H1 (cell line): ENCODE measurements at places on chromosomes 5 and 9. TPM values are rescaled to one million over a fixed set of nuclear protein-coding genes. Genes with fewer than 3 reads are reported as not detected.

DNA sequence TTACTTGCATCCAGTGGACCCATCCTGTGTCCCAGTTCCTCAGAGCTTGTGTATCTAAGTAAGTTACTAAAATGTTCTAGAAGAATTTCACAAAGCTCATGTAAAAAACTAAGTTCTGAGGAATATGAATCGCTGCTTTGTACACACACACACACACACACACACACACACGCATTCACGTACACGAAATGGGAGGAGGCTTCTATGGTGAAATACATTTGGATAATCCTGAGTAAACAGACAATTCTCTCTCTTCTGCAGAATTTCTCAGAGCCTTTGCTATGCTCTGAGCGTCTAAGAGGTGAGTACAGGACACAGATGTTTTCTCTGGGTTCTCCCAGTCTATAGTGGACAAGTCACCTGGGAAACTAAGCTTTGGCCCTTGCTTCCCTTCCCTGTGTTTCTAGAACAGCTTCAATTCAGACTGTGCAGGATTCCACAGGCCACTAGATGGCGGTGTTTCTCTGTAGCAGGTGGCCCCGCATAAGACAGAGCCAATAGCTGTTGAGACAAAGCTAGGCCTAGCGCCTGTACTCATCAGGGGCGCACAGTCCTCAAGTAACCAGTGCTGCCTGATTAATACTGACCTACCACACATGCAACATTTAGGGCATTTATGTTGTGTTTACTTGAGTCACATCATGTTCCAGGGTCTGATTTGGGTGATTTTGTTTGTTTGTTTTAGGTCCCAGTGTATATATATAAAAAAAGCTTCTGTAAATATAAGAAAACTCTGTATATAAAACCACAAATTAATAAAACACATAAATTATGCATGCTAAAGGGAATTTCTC is 114.8 kb downstream of the LIFR start:
- no peaks in the 10 kb centered on the region for H3K4me1 ChIP-seq
- no peak overlapping the region for H3K27ac ChIP-seq
- no peak overlapping the region for H3K4me3 ChIP-seq
- peak; percentile 89 for DNase-seq

DNA sequence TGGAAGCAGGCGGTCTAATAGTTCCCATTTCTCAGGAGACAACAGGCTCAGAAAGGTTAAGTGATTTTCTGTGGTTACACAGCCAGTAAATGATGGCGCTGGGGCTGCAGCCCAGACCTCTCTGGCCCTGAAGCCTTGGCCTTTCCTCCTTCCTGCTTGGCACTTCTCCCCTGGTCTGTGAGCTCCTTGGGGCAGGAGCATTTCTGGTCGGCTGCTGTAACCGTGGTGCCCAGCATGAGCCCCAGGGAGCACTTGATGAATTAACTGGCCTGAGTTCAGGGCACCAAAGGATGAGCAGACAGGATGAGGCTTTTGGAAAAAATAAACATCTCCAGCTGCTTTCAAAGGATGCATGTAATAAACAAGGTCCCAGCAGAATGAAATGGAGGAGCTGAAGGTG is 30.2 kb downstream of the CDHR2 start:
- DNase-seq, result no peak
- no peak overlapping the region for H3K4me3 ChIP-seq
- H3K36me3 ChIP-seq, result no peaks in the 10 kb centered on the region
- H3K27ac ChIP-seq, result no peak overlapping the region
- H3K4me1 ChIP-seq, result no peaks in the 10 kb centered on the region

GRCh38 chr9:80954521-80954920 is 734.8 kb downstream of the TLE1 start:
- no peak overlapping the region for H3K4me3 ChIP-seq
- no peak for DNase-seq
- H3K27ac ChIP-seq, result no peak overlapping the region

DNA sequence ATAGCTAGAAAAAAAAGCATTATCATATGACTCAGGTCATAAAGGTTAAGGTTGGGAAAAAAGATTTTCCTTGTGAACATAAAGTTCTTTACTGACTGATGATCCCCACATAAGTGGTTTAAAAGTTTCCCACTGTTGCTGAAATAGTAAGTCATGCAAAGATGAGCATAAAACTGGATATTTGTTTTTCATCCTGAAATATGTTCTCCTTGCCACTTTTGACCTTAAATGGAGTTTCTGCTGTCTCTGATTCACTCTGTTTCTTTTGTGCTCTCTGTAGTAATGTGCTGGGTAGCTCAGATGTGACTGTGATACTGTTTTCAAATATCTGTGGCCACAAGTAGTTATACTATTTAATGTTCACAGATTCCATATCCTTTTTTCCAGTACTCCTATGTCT is 162.5 kb upstream of the GAS1 start:
- H3K27me3 ChIP-seq, result no peaks in the 10 kb centered on the region
- H3K4me3 ChIP-seq, result no peak overlapping the region
- H3K36me3 ChIP-seq, result no peaks in the 10 kb centered on the region
- H3K27ac ChIP-seq, result no peak overlapping the region
- no peaks in the 10 kb centered on the region for H3K4me1 ChIP-seq

DNA sequence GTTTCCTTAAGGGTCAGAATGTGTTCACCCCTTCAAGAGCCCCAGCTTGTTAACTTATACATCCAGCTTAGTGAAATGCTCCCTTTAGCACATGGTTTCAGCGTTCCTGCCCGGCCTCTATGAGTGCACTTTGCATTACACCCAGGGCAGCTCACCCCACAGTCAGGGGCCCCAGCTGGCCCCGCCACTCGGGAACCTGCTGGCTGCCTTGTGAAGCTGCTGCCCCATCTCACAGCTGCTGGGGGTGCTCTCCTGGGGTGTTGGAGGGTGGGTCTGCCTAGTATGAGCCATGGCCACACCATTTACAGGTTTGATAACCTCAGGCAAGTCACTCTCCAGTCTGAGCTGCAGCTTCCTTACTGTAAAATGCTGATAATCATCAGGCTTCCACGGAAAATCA is 32.2 kb downstream of the HRH2 start:
- no peak overlapping the region for H3K4me3 ChIP-seq
- H3K27me3 ChIP-seq, result no peaks in the 10 kb centered on the region
- no peaks in the 10 kb centered on the region for H3K36me3 ChIP-seq
- DNase-seq, result no peak

Gene HAPLN1
- 1.3 and 2.1 TPM in 2 replicates for total RNA-seq

- no peak for DNase-seq
- H3K36me3 ChIP-seq, result no peaks in the 10 kb centered on the region
- no peak overlapping the region for H3K27ac ChIP-seq
These were observed 124.3 kb upstream of the NR3C1 start for GRCh38 chr5:143527808-143528207.

- H3K36me3 ChIP-seq, result no peaks in the 10 kb centered on the region
- H3K4me3 ChIP-seq, result no peak overlapping the region
- H3K4me1 ChIP-seq, result peaks cover 2% of the 10 kb centered on the region
- peaks cover 6% of the 10 kb centered on the region; the same call in 1 of the 2 replicates for H3K27me3 ChIP-seq
These were observed 4.8 kb upstream of the SLC2A8 start for GRCh38 chr9:127392166-127392565.

DNA sequence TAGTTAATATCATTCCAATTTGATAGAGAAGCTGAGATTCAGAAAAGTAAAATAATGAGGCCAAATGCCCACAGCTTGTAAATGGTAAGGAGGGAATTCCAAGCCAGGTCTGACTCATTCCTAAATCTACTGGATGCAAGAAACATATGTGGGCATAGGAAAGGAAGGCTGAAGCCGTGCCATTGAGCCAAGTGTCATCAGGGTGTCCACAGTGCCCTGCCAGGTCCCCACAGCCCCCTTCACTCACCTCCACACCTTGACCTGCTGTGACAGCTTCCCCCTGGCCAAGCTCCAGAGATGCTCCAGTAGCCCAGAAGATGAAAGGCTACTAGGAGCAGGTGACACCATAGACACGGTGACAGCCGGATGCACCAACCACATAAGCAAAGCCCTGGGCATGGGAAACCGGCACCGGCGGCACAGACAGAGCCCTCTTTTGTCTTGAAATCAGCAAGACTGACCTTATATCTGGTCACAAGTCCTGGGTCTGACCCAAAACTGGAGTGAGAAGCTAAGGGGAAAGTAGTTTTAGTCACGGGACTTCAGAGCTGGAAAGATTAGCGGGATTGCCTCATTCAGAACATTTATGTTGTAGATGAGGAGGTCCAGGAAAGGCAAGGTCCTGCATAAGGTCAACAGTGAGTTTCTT is 20.1 kb upstream of the FAT2 start:
- no peaks in the 10 kb centered on the region for H3K27me3 ChIP-seq
- H3K4me1 ChIP-seq, result 0 out of 2 replicates have a peak, but pooled peaks cover 3% of the 10 kb centered on the region
- DNase-seq, result no peak
- no peaks in the 10 kb centered on the region for H3K36me3 ChIP-seq
- no peak overlapping the region for H3K4me3 ChIP-seq

Gene POLK
- total RNA-seq, result 7.7 and 9.0 TPM in 2 replicates

Gene ENC1
- 9.5 and 13.2 TPM in 2 replicates for total RNA-seq

DNA sequence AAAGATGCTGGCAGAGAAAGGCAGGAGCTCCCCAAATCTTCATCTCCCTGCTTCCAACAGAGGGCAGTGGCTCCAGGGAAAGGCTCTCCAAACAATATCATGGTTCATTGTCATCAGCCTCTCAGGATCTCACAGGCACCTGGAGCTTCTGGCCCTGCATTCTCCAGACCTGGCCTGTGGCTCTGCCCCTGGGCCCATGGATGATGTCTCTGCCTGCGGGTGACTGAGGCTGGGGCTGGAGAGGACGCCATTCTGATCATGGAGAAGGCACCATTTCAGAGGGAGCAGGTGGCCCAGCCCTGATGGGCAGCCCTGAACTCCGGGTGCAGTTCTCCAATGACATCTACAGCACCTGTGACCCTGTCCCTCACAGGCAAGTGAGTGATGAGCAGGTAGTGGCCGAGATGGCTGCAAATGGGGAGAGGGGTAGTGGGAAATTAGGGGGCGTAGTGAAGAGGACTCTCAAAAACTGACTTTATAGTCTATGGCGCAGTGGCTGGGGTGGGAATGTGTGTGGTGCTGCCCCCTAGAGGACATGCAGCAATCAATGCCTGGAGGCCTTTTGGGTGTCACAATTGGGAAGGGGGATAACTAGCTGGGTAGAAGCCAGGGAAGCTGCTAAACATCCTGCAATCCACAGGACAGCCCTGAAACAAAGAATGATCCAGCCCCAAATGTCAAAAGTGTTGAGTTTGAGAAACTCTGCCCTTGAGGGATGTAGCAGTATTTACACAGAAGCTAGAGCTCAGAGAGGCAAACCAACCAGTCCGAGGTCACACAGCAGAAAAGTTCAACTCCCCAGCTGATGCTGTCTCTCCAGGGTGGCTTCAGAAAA is 3.2 kb downstream of the SH3PXD2B start:
- no peaks in the 10 kb centered on the region for H3K27me3 ChIP-seq
- peaks cover 13% of the 10 kb centered on the region for H3K4me1 ChIP-seq
- no peak overlapping the region for H3K27ac ChIP-seq
- DNase-seq, result no peak

DNA sequence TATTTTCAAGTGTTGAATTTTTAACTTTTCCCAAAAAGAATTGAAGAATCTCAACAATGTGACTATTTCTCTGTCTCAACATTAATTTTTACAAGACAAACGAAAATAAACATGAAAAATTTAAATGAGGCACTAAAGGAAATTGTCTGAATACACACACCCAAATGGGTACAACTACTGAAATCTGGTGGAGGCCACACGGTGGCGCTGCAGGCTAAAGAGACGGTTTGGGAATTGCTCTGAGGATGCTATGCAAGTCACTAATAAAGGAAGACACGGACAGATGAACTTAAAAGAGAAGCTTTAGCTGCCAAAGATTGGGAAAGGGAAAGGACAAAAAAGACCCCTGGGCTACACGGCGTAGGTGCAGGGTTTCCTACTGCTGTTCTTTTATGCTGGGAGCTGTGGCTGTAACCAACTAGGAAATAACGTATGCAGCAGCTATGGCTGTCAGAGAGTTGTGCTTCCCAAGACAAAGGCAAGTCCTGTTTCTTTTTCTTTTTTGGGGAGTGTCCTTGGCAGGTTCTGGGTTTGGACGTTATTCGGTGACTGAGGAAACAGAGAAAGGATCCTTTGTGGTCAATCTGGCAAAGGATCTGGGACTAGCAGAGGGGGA is at the start of gene PCDHB10:
TSS of gene PCDHB10 (plus strand) at position 244 of the 616 bp plus-strand sequence. CDS start at position 444, 200 bp downstream.
- DNase-seq, result peak; percentile 92
- H3K4me3 ChIP-seq, result peak within 1 kb of the TSS; percentile 46
- H3K27me3 ChIP-seq, result no peaks in the 10 kb centered on the region
- no peaks in the 10 kb centered on the region for H3K4me1 ChIP-seq

Gene NDST1
- total RNA-seq, result 70.1 and 72.0 TPM in 2 replicates

Gene SAXO1
- 0.20 TPM in 1 of 2 replicates, not detected in the other for total RNA-seq

- no peak overlapping the region for H3K27ac ChIP-seq
- no peak overlapping the region for H3K4me3 ChIP-seq
- H3K36me3 ChIP-seq, result no peaks in the 10 kb centered on the region
- no peaks in the 10 kb centered on the region for H3K4me1 ChIP-seq
- DNase-seq, result no peak
These were observed 40.4 kb downstream of the GLIS3 start for GRCh38 chr9:4259489-4259888.

GRCh38 chr5:1390333-1390732 is 45.4 kb upstream of the CLPTM1L start:
- peaks cover 21% of the 10 kb centered on the region for H3K27me3 ChIP-seq
- peaks cover 8% of the 10 kb centered on the region for H3K4me1 ChIP-seq
- no peak overlapping the region for H3K4me3 ChIP-seq
- H3K27ac ChIP-seq, result no peak overlapping the region
- no peak for DNase-seq

DNA sequence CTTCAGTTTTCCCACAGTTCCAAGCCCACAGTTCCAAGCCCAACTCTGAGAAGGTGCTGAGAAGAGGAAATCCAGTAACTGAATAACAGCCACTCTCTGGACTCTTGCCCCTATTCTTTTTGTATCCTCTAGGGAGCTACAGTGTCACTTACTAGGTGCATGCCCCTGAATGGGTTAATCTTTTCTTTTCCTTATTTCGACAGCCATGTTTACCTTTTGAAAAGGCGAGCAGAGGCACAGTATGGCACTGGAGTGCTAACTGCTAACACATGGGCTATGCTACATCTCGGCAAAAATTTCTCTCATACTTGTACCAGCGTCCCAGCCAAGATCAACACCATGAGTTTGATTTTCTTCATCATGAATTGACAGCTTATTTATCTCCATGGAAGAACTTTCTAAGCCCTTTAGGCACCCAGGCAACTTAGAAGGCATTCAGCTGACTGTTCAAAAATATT is 222.6 kb downstream of the EBF1 start:
- H3K27ac ChIP-seq, result no peak overlapping the region
- H3K27me3 ChIP-seq, result no peaks in the 10 kb centered on the region
- H3K4me1 ChIP-seq, result peaks cover 7% of the 10 kb centered on the region
- DNase-seq, result no peak

GRCh38 chr9:1473956-1474634 is 423.9 kb downstream of the DMRT2 start:
- DNase-seq, result no peak
- H3K27me3 ChIP-seq, result no peaks in the 10 kb centered on the region
- no peaks in the 10 kb centered on the region for H3K36me3 ChIP-seq
- no peak overlapping the region for H3K27ac ChIP-seq
- no peak overlapping the region for H3K4me3 ChIP-seq

Gene C5orf52
- not detected in 2 replicates for total RNA-seq

GRCh38 chr5:139864716-139865483 is 69.3 kb downstream of the PSD2 start:
- DNase-seq, result no peak
- no peaks in the 10 kb centered on the region for H3K36me3 ChIP-seq
- H3K4me3 ChIP-seq, result no peak overlapping the region

Gene TPPP
- total RNA-seq, result 0.65 and 0.93 TPM in 2 replicates

Gene SLC34A1
- not detected in 2 replicates for total RNA-seq
